ENCODE measurements at places on chromosomes 2 and 18.

- no peak overlapping the region for H3K27ac ChIP-seq
- no peak overlapping the region for H3K4me3 ChIP-seq
- DNase-seq: no peak
- H3K4me1 ChIP-seq: peaks cover 14% of the 10 kb centered on the region
Observed at GRCh38 chr18:47996091-47996541, 65.7 kb upstream of the SMAD2 start.

GRCh38 chr2:95334916-95335641 is 37.9 kb downstream of the KCNIP3 start:
- H3K27ac ChIP-seq: no peak overlapping the region
- H3K27me3 ChIP-seq: no peaks in the 10 kb centered on the region
- H3K4me1 ChIP-seq: no peaks in the 10 kb centered on the region
- no peak overlapping the region for H3K4me3 ChIP-seq

DNA sequence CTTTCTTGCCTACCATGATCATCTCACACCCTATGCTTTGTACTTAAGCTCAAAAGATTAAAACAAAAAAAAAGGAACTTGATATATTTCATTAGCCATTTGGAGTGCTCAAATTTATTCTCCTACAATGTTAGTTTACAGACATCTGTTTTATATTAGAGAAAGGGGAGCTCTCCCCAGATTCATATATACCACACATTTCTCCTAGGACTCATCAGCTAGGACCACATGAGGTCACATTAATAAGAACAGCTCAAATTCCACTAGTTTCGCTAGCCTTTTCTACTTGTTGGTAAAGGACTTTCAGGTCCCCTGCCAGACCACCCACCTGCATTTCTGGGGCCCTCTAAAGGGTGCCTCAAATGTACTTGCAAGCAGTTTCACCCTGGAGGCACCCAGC is 151.2 kb upstream of the MMADHC start:
- no peak overlapping the region for H3K27ac ChIP-seq
- no peak for DNase-seq
- peaks cover 22% of the 10 kb centered on the region for H3K4me1 ChIP-seq
- H3K27me3 ChIP-seq: no peaks in the 10 kb centered on the region

GRCh38 chr2:100742277-100743254 is 77.4 kb upstream of the NPAS2 start:
- no peak overlapping the region for H3K27ac ChIP-seq
- no peak overlapping the region for H3K4me3 ChIP-seq
- H3K27me3 ChIP-seq: no peaks in the 10 kb centered on the region
- H3K36me3 ChIP-seq: no peaks in the 10 kb centered on the region

DNA sequence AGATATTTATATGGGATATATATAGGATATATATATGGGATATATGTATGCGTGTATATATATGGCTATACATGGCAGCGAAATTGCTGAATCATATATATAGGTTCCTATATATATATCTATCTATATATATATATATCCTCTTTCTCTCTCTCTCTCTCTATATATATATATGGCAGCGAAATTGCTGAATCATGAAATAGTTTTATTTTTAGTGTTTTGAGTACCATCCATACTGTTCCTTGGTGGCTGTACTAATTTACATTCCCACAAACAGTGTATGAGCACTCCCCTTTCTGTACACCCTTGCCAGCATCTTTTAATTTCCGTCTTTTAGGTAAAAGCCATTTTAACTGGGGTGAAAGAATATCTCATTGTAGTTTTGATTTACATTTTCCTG is 397.6 kb upstream of the LINC00305 start:
- no peak overlapping the region for H3K27ac ChIP-seq
- no peak for DNase-seq
- no peak overlapping the region for H3K4me3 ChIP-seq
- H3K36me3 ChIP-seq: no peaks in the 10 kb centered on the region

GRCh38 chr18:13568443-13569392 is 157.6 kb downstream of the FAM210A start:
- DNase-seq: no peak
- no peaks in the 10 kb centered on the region for H3K36me3 ChIP-seq
- H3K27me3 ChIP-seq: no peaks in the 10 kb centered on the region
- H3K27ac ChIP-seq: no peak overlapping the region
- H3K4me1 ChIP-seq: peaks cover 9% of the 10 kb centered on the region

- H3K27ac ChIP-seq: no peak overlapping the region
- no peak for DNase-seq
- H3K27me3 ChIP-seq: no peaks in the 10 kb centered on the region
- no peak overlapping the region for H3K4me3 ChIP-seq
- no peaks in the 10 kb centered on the region for H3K4me1 ChIP-seq
Observed at GRCh38 chr18:27956001-27956640, 220.8 kb downstream of the CDH2 start.

DNA sequence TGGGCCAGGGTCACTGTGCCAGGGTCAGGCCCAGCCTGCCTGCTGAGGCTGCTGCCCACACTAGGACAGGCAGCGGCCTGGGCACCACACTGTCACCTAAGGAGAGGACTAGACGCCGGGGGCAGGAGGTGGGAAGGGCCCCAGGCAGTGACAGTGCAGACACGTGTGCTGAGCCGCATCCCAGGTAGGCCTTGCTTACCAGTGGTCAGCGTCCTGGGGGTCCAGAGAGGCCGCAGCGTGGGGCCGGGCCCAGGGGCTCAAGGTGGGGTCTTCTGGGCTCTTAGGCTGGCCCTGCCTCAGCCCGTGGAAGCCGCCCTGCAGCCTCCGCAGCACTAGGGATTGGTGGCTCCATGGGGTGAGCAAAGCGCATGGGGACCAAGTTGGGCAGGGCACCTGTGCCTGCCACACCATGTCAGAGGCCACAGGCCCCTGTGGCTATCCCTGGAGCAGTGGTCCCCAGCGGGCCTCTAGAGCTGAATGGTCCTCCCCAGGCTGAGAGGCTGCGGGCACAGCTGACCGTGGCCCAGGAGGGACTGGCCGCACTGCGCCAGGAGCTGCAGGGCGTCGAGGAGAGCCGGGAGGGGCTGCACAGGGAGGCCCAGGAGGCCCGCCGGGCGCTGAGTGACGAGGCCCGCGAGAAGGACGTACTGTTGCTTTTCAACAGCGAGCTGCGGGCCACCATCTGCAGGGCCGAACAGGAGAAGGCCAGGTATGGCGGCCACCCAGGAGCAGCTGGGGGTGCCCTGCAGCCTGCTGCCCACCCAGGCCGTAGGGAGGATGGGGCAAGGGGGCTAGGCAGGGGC is 35.2 kb upstream of the SNED1 start:
- no peaks in the 10 kb centered on the region for H3K36me3 ChIP-seq
- no peak for DNase-seq
- H3K27ac ChIP-seq: no peak overlapping the region
- no peak overlapping the region for H3K4me3 ChIP-seq

DNA sequence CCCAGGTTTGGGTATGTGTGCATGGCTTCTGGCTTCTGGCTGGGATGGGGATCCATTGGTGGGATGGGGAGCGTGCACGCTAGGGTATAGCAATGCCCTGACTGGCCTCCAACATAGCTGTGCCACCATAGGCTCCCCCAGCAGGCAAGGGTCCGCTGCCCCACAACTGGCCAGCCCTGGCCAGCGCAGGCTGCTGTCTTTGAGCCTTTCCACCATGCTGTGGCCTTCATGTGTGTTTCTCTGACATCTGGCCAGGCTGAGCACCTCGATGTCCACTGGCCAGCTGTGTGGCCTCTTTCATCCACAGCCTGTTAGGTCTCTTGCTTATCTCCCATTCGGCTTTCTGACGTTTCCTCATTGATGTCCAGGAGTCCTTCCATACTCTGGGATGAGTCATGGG is 231.3 kb downstream of the NDUFA10 start:
- no peaks in the 10 kb centered on the region for H3K4me1 ChIP-seq
- no peak overlapping the region for H3K4me3 ChIP-seq

- DNase-seq: no peak
- H3K4me1 ChIP-seq: peaks cover 16% of the 10 kb centered on the region
- H3K36me3 ChIP-seq: no peaks in the 10 kb centered on the region
- H3K27ac ChIP-seq: no peak overlapping the region
- H3K4me3 ChIP-seq: no peak overlapping the region
Observed at GRCh38 chr2:95007822-95008221, 17.7 kb upstream of the MAL start.

GRCh38 chr18:65822826-65823225 is 72.0 kb downstream of the CDH7 start:
- H3K27ac ChIP-seq: no peak overlapping the region
- DNase-seq: no peak

DNA sequence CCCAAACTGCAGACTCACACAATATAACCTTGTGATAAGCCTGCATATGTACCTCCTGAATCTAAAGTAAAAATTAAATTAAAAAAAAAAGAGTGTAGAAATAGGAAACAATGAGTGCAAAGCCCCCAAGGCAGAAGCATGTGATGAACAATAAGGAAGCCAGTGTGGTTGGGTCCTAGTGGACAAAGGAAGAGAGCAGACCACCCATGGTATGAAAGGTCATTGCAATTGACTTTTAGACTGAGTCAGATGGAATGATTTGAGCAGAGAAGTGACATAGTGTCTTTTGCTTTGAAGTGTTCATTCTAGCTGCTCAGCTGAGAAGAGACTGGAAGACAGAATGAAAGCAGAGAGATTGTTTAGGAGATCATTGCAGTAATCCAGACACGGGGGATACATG is 417.1 kb downstream of the RAD51AP2 start:
- no peak overlapping the region for H3K4me3 ChIP-seq
- no peaks in the 10 kb centered on the region for H3K36me3 ChIP-seq
- H3K27me3 ChIP-seq: no peaks in the 10 kb centered on the region

- peaks cover 8% of the 10 kb centered on the region for H3K4me1 ChIP-seq
- H3K27ac ChIP-seq: no peak within 1 kb of the TSS
- peak; percentile 65 for DNase-seq
- H3K36me3 ChIP-seq: no peaks in the 10 kb centered on the region
- peak within 1 kb of the TSS; percentile 61 for H3K4me3 ChIP-seq
Observed at GRCh38 chr2:73202156-73203054, at the start of gene NOTO. TSS of gene NOTO (plus strand) at chr2:73202574. CDS start at chr2:73202667, 93 bp downstream.

GRCh38 chr2:128277961-128278681 is 40.5 kb downstream of the HS6ST1 start:
- no peaks in the 10 kb centered on the region for H3K27me3 ChIP-seq
- H3K4me1 ChIP-seq: peaks cover 11% of the 10 kb centered on the region
- DNase-seq: peak; percentile 6
- H3K36me3 ChIP-seq: peaks cover 20% of the 10 kb centered on the region
- no peak overlapping the region for H3K4me3 ChIP-seq

GRCh38 chr18:78890388-78890787 is 89.2 kb upstream of the SALL3 start:
- H3K36me3 ChIP-seq: peaks cover 48% of the 10 kb centered on the region
- peaks cover 11% of the 10 kb centered on the region for H3K4me1 ChIP-seq
- no peak for DNase-seq
- H3K27me3 ChIP-seq: peaks cover 3% of the 10 kb centered on the region

DNA sequence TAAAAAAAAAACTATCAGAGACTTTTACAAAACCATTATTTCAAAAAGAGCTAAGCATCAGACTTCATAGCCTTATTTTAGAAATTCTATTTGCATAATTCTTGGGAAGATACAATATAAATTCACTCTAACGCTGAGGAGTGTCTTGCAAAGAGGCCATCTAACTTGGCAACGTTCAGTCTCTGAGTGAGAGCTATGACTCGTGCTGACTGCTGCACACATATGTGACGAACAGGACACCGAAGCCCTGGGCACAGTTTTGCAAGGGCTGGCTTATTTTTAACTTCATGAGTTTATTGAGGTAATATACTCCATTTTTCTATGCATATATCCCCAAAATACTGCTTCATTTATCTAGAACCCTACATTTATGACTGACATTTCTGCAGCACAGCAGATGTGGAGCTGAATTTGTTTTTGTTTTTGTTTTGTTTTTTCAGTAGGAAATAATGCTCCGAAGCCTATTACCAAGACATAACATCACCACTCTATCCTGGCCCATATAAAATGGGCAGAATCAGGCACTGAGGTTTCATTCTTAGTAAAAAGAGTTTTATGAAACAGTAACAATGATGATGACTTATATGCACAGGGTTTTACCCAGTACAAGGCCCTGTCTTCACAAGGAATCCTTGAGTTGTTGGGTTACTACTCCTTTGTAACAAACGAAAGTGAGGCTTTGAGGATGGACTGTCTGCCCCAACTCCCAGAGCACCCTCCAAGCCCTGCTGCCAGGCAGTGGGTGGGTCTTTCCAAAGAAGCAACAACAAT is 68.3 kb downstream of the CRACDL start:
- H3K36me3 ChIP-seq: no peaks in the 10 kb centered on the region
- no peak overlapping the region for H3K4me3 ChIP-seq
- H3K27ac ChIP-seq: no peak overlapping the region
- DNase-seq: no peak

DNA sequence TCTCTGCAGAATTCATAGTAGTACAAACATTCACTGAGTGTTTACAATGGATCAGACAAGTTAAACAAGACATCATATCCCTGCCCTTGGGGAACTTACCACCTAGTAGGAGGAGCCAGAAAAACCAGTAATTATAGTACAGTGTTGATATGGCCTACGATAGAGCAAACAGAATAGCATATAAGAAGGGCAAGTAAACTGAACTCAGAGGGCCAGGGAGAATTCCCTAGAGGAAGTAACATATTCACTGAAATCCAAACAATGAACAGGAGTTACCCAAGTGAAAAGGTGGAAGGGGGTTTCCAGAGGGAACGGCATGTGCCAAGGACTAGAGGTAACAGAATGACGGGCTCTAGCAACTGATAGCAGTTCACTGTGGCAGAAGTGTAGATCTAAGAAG is 34.1 kb downstream of the NHEJ1 start:
- peaks cover 18% of the 10 kb centered on the region for H3K4me1 ChIP-seq
- DNase-seq: no peak
- H3K27ac ChIP-seq: no peak overlapping the region
- no peaks in the 10 kb centered on the region for H3K36me3 ChIP-seq

- no peaks in the 10 kb centered on the region for H3K36me3 ChIP-seq
- no peak overlapping the region for H3K4me3 ChIP-seq
- peak; percentile 11 for DNase-seq
- H3K27ac ChIP-seq: no peak overlapping the region
Observed at GRCh38 chr2:52144590-52144989, 1112.7 kb upstream of the NRXN1 start.

DNA sequence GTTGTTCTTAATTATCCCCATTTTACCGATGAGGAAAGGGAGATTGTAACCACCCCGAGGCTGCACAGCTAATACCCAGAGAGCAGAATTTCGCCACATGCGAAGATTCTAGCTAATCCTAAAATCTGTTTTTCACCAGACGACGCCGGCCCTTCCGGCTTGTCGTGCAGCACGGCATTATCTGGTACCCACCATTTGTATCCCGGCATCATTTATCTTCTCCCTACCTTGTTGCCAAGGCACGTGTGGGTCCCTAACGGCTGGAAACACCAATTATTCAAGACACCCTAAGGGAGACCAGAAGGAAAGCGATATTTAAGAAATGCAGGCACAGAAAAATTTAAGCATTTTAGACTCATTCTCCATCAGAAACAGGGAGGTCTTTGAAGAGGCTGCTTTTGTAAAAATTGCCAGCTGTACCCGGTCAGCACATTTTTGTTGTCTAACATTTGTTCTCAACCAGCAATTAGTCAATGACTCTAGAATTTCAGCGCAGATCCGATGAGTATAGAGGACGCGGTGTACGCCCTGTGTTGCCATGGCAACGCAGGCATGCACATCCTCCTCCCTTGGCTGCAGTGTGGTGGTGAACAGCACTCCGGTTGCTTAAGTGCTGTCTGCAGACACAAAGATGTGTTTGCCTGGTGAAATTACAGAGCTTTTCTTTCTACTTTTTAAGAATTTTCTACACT is 111.6 kb downstream of the AGAP1 start:
- H3K27me3 ChIP-seq: no peaks in the 10 kb centered on the region
- H3K4me3 ChIP-seq: no peak overlapping the region
